ENCODE measurements at places on chromosomes 2 and 18.
A peak's percentile ranks its signal among the peaks of the same experiment; 100 is the strongest.

GRCh38 chr2:198012025-198012424 lies 207.6 kb downstream of the PLCL1 start:
- no peak for DNase-seq

- no peak for DNase-seq
These were observed 65.2 kb downstream of the SPIRE1 start for GRCh38 chr18:12592597-12593127.

DNA sequence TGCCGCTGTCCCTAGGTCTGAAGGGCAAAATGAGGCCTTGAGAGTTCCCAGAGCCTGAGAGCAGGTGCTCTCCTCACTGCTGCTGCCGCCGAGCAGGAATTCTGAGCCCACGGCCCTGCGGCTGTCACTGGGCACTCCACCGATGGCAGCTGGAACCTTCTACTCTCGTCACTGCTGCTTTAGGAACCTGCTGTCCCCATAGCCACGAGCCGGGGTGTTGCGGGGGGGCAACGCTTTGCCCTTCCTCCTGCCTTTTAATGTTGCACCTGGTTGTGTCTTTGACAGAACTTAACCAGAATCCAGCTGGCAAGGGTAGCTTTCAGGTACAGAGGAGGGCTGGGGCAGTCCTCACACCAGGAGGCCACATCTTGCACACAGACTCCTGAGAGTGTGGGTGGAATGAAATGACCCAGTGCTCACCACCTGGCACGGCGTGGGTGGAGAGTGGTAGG lies 32.3 kb downstream of the NCK2 start:
- no peak for DNase-seq

GRCh38 chr2:217107480-217107879 lies 247.6 kb upstream of the TNP1 start:
- no peak for DNase-seq

- DNase-seq, result no peak
These were observed 73.4 kb downstream of the CDCA7 start for GRCh38 chr2:173427887-173428668.

DNA sequence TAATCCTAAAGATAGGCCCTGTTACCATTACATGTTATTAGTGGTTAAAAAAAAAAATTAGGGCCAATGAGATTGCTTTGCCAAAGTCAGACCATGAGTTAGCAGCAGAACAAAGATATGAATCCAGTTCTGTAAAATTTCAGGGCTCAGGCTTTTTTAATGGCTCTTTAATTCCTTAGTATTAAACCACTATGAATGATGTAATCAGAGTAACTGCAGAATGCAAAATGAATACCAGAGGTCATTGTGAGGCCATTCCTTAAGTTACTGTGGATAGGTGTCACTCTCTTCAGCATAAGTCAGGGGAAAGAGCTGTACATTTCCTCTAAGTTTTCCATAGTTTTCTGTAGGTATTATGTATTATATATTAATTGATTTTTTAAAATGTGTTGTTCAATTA lies 42.2 kb upstream of the TBR1 start:
- no peak for DNase-seq

DNA sequence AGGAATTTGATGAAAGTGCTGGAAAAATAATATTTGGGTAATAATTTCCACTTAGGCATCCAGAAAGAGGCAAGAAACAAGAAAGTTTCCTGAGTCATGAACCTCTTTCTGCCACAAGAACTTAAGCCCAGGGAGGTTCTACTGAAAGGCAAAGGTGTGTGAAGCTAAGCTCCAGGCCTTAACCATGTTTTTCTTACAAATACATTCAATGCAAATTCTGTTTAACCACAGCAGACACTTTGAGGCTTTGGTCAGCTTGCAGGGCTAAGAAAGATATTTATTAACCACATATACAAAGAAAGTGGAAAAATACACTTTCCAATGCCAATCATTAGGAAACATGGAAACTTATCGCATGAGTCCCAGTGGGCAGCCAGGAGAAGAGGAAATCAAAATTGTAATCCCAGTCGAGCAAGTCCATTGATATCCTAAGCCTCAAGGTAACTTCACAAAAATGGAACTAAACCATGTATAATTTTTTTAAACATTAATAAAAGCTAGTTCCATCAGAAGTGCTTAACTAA lies 68.3 kb downstream of the PIEZO2 start:
- no peak for DNase-seq

GRCh38 chr2:64127119-64127518 lies 17.1 kb downstream of the PELI1 start:
- DNase-seq, result no peak

- peak; percentile 47 for DNase-seq
These were observed 66.7 kb downstream of the PTPN4 start for GRCh38 chr2:119826370-119826961.

DNA sequence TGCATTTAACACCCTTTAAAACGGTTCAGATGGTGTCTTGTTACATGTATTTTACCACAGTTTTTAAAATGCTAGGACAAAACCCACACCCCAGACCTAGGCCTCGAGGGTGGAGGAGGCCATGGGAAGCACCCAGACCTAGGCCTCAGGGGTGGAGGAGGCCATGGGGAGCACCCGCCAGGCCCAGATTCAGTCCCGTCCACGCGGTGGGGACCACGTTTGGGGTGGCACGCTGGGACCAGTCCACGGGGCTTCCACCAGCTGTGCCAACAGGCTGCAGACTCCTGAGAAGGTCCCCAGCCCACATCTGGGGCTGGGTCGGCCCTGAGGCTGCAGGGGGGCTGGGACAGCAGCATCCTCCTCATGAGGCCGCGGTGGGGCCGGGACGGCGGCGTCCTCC lies 63.4 kb downstream of the SLC66A2 start:
- DNase-seq, result no peak

- no peak for DNase-seq
These were observed 129.6 kb downstream of the MREG start for GRCh38 chr2:215883799-215884198.

DNA sequence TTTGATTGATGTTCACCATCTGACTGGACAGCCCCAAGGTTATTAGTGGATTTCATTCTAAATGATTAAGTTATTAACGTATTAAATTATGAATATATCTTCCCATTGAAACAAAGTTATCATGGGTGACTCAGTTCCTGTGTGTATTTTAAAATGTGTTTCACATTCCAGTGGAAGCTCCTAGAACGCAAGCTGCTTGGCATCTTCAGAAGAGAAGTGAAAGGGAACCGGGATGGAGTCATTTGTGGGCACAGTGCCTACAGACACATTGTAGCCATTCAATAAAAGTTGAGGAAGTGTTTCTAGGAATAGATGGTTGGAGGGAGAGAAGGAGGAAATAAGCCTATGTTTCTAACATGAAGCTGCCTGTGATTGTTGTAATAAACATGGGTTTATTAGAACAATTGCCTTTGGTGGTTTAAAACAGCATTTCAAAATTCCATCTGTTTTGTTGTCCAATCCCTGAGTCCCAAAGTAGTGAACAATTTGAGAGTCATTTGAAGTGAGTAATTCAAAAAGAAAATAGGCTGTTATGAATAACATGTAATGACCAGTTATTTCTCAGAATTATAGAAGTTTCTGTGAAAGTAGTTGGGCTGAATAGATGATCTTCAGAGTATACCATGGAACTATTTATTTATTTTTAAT lies 143.5 kb downstream of the PKP4 start:
- peak; percentile 53 for DNase-seq

DNA sequence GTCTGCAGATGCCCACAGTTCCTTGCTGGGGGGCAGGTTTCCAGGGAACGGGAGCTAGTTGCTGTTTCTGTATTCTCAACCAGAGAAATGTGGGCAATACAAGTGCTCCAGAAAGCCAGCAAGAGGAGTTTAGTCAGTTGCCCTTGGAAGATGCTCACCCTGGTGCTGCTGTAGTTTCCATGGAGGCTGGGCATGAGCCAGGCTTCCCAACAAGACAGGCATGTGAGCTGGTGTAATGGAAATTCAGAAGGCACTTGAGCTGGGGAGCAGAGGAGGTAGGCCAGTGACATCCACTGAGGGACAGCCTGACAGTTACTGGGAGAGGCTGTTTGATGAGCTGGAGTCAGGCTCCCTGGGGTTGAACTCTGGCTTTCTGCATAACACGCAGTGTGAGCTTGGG lies 7.7 kb downstream of the HK2 start:
- no peak for DNase-seq

DNA sequence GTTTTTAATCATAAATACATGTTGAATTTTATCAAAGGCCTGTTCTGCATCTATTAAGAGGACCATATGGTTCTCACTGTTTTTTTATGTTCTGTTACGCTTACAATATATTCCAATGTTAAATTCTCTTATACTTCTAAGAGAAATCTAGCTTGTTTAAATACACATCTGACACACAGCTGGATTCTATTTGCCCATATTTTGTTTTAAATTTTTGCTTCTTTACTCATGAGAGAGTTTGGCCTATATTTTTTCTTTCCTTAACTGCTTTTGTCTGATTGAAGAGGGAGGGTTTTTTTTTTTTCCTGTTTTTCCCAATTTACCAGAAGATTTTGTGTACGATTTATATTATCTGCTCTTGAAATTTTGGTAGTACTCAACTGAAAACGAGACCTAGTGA lies 34.9 kb downstream of the RNF144A start:
- DNase-seq, result no peak

DNA sequence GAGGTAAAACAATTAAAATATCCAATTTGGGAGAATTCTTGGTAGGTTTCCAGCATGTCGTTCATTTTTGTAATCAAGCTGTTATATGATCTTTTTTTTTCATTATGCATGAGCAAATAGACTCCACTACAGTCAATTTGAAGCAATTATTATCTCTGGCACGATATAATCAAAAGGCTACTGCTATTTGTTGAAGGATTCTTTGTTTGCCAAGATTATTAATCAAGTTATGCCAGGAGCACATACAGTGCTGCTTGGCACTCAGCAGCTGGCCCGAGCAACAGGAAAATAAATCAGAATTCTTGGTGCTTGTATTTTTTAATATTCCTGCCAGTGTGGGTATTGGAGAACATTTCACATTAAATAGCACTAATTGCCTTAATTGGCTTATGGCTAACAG lies 279.5 kb downstream of the RND3 start:
- no peak for DNase-seq

DNA sequence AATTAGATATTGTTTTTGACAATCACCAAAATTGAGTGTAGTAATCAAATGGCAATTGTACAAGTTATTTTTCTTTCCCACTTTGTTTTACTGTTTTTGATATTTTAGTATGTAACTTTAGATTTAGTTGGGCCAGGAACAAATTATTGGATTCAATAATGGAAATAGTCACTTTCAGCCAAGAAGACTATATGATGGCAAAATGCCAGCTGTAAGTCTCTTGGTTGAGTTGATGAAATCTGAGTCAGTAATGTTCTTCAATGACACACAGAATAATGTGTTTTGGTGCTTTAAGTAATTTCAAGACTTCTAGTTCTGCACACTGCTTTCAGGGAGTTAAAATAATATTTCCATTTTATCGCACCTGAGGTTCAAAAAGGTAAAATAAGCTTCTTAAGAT lies 2022.0 kb upstream of the CELF4 start:
- DNase-seq, result no peak

GRCh38 chr2:236693531-236693930 lies 123.9 kb downstream of the ACKR3 start:
- no peak for DNase-seq

- DNase-seq, result no peak
These were observed 93.3 kb downstream of the HS1BP3 start for GRCh38 chr2:20557635-20558034.

DNA sequence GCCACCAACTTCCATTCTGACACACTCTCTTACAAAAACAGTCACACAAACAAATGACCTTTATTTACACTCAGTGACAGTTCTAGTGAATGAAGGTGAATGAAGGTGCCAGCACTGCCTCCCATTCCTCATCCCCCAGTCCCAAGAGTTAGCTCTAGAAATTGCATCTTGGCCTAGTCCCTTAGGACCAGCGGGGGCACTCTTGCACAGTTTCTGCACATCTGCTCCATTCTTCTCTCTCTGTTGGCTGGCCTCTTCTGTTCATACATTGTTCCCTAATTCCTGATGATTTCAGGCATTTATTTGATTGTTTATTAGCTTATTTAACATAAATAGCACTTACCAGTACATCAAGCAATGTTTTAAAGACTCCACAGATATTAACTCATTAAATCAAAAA lies 30.9 kb downstream of the GAREM1 start:
- DNase-seq, result no peak

- no peak for DNase-seq
These were observed 317.7 kb downstream of the TDRD15 start for GRCh38 chr2:21441442-21441841.

DNA sequence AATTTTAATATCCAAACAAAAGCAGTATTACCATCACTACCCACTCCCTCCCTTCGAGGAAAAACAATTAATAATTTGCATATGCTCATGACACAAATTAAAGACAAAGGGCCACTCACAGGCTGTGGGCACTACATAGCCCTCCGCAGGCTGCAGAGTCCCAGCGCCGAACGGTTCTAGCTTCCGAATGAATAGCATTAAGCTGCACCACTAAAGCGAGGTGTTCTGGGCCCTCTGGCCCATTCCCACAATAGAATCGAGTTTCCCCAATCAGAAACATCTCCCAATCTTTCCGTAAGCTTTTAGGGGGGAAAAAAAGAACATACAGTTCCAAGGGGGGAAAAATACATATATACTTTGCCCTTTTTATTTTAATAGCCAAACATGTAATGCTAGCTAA lies 14.5 kb upstream of the SIX3 start:
- DNase-seq, result no peak

GRCh38 chr2:201949181-201949926 lies 84.3 kb upstream of the FZD7 start:
- no peak for DNase-seq

GRCh38 chr2:215435870-215436704 lies at the start of gene FN1:
TSS of gene FN1 (minus strand) at chr2:215436068. CDS start at chr2:215435802, 266 bp downstream.
- DNase-seq, result peak; percentile 86

- DNase-seq, result peak; percentile 13
These were observed 1404.9 kb upstream of the SLC39A10 start for GRCh38 chr2:194252127-194252526.

- no peak for DNase-seq
These were observed 89.6 kb downstream of the COMMD1 start for GRCh38 chr2:61995065-61995464.

DNA sequence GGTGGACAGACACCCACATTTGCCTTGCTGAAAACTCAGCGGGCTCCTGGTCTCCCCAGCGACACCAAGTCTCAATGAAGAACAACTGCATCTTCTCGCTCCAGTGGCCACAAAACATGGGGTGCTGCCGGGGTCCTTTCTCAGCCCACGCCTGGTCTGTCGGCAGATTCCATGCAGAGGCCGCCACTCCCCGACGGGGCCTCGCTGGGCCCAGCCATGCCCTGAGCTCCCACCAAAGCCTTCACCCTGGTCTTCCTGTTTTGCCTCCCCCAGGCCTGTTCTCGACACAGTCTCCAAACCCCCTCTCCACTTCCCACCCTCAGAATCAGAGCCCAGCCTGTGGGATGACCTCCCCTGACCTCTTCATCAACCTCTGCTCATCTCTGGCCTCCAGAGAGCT lies 31.2 kb downstream of the DIPK1C start:
- no peak for DNase-seq
